Ovary (tissue), 10 donors: ENCODE measurements at places on chromosomes 3 and 15. TPM values are rescaled to one million over a fixed set of nuclear protein-coding genes. Genes with fewer than 3 reads are reported as not detected.
A peak's percentile ranks its signal among the peaks of the same experiment; 100 is the strongest.

DNA sequence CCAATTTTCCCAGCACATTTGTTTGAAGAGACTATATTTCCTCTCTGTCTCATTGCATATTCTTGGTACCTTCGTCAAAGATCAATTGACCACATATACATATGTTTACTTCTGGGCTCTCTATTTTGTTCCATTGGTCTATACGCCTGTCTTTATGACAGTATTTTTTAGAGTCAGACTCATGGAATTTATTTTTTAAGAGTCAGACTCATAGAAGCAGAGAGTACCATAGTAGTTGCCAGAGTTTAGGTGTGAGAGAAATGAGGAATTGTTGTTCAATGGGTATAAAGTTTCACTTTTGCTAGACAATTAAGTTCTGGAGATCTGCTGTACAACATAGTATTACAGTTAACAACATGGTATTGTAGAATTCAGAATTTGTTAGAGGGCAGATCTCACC, 27.1 kb downstream of the PLA2G4F start:
- no peak for DNase-seq

GRCh38 chr3:185272033-185272432, 18.2 kb upstream of the EHHADH start:
- DNase-seq, result no peak

DNA sequence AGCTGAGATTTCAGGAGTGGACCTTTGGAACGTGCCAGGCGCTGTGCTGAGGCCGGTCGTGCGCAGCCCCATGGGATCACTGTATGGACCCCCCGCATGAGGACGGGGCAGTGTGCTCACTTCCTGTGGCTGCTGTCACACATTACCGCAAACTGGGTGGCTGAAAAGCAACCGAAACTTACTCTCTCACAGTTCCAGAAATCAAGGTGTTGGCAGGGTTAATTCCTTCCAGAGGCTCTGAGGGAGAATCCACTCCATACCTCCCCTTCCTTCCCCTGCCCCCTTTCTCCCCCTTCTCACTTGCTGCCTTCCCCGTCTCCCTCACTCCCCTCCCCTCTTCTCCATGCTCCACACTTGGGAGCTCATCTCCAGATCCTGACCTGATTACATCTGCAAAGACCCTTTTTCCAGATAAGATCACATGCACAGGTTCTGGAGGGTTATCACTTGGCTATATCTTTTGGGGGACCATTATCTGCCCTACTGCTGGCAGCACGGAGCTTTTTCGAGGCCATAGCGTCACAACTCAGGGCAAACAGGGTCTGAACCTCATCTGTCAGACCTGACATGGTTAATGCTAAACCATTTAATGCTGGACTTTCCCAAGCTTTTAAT, 41.2 kb downstream of the KLF13 start:
- no peak for DNase-seq

- DNase-seq, result no peak
Measured at GRCh38 chr15:96408591-96409183, 78.2 kb downstream of the NR2F2 start.

DNA sequence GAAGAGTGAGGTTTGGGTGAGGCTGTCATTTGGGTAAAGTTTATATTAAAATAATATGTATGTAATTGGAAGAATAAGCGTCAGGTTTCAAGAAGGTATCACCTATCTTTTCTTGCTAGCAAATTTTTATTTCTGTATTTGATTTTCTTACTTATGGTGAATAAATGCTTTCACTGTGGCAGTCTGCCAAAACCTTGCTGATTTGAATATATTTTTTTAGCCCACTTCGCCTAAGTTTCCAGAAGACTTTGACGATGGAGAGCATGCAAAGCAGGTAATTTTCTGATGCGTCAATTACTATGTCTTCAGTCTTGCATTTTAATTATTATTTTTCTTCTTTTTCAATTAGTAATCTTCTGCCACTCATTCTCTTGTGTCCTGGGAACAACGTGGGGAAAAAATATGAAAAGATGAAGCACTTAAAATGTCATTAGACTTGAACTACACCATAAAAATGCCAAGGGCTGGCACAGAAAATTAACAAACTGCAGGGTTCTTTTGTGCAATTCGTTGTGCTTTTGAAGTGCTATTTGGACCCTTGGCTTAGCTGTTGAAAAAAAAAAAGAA, 40.4 kb downstream of the SRP14 start:
- DNase-seq, result no peak

GRCh38 chr15:100771746-100772145, 107.9 kb upstream of the ALDH1A3 start:
- no peak for DNase-seq

GRCh38 chr15:67920524-67921240, 80.8 kb upstream of the RNU6-1 start:
- no peak for DNase-seq

DNA sequence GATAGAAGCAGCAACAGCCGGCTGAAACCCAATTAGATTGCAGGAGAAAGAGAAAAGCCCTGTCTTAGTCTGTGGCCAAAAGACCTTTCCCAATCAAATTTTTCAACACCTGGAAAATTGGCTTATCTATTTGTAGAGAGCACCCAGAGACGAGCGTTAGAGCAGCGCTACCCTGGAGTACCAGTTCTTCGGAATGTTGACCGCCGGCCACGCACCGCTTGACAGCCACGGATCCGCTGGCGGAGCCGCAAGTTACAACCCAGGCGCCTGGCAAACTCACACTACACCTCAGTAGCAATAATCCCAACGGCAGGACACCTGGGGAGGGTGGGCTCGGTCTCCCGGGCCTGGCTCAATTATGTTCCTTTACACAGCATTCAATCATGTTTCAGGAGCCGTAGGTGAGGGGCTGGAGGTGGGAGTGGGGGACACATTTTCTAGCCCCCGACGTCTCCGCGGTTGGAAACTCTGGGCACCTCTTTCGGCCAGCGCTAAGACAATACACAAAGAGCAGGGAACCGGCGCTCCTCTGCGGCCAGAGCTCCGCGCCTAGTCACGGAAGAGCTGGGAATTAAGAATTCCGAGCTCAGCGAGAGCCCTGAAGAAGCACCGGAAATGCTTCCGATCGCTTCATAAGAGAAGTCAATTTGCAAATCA, 1.2 kb downstream of the MB21D2 start:
- DNase-seq, result peak; percentile 48

- peak; percentile 55 for DNase-seq
Measured at GRCh38 chr3:190076601-190077394, 43.9 kb downstream of the P3H2 start.

DNA sequence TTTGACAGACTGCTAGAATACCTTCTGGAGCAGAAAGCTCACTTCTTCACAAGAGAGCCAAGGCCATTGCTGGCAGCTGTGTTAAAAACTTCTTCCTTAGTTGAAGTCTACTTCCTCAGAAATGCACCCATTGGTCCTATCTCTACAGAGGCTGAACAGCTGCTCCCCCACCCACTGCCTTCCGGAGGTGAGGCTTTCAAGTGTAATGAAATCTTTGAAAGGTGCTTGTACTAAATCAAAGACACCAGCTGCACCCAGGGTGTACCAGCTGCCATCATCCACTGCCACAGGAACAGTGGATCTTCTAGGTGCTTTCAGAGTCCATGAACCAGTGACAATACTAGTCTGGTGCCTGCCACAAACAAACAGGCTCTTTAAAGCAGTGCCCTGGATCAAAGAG, 26.4 kb upstream of the HERC1 start:
- no peak for DNase-seq

DNA sequence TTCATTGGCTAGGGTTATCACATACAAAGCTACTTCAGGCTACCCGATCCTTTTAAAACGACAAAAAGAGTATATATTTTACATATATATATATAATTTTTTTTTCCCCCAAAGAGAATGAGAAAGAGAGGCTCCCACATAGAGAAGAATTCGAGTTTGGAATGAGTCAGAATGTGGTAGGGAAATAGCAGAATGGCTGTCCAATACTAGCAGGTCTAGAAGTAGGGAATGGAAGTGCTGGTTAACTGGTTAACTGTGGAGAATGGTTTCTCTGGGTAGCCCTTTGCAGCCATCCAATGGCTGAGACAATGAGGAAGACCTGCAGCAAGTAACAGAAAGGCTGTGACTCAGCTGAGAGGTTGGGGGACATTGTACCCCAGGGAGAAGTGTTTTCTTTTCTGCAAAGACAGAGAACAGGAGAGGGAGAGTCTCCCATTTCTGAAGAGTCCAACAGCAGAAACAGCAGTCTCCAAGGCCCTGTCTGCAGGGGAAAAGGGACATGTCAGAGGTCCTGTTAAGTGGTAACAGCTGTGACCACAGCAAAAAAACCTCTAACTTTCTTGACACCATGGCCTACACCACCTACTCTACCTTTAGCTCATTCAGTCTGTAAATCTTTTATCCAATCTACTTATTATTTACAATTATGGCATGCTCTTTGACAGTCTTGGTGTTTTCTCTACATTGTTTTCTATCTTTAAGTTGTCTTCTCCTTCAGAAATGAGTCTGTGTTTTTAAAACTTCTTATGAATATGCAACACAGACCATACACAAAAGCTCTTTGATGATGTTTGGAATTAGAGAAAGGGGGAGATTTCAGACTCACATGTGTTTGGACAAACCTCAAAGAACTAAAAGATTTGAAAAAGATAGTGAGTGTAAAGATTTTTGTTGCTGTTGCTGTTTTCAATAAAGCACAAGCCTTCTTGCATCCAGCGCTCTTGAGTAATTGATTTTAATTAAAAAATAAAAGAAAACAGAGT, 116.1 kb upstream of the SLC7A14 start:
- DNase-seq, result no peak

- DNase-seq, result no peak
Measured at GRCh38 chr3:49793486-49794085, 6.1 kb downstream of the CDHR4 start.

- no peak for DNase-seq
Measured at GRCh38 chr3:29067007-29067406, 213.9 kb upstream of the RBMS3 start.

DNA sequence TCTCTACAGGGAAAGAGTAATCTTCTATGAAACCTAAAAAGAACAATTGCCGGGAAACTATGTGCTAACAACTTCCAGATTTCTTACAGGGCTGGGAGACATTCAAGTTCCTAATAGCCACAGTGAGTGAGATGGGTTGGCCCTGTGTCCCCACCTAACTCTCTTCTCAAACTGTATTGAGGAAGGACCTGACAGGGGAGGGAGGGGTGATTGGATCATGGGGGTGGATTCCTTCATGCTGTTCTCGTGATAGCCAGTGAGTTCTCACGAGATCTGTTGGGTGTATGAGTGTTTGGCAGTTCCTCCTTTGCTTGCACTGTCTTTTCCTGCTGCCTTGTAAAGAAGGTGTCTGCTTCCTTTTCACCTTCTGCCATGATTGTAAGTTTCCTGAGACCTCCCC, 958.7 kb downstream of the AGBL1 start:
- no peak for DNase-seq

DNA sequence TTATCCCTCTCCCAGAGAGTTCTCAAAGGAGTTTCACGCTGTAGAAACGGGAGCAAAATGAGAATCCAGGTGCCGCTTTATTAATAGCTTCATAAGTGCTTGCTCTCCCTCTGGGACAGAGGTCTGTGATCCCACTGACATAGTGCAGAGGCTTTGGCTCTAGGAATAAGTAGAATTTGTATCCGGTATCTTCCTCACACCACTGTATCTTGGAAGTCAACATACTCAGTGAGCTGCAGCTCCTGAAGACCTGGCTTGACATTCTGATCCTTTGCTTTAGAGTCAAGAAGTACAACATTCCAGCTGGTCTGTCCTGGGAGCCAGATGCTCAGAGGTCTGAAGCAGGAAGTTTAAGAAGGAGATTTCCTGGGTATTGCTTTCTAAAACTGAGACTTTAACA, 323.0 kb downstream of the LPP start:
- DNase-seq, result no peak

GRCh38 chr15:77528968-77529319, 103.8 kb downstream of the LINGO1 start:
- peak; percentile 68 for DNase-seq

- DNase-seq, result no peak
Measured at GRCh38 chr15:77840991-77841775, 208.5 kb upstream of the LINGO1 start.

DNA sequence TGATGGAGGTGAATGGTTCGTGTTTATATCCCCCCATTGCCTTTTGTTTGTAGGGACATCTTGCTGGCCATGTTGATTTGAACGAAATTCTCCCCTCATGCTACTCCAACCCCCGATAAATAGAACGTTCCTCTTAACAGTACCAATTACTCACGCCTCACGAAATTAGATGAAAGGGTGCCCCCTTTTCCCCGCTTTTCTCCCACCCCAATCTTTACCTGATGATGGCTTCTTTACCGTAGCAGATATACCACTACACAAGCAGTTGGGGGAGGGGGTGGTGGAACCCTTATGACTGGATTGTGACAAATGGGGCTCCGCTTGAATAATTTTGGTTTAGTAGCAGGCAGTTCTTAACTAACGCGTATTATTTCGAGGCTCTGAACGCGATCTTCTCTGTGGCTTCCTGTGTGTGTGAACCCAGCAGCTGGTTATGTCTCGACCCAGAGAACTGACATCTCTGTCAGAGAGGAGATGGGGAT, 1.1 kb downstream of the PIAS1 start:
- no peak for DNase-seq

- no peak for DNase-seq
Measured at GRCh38 chr15:50906954-50907600, 1.4 kb upstream of the AP4E1 start.

DNA sequence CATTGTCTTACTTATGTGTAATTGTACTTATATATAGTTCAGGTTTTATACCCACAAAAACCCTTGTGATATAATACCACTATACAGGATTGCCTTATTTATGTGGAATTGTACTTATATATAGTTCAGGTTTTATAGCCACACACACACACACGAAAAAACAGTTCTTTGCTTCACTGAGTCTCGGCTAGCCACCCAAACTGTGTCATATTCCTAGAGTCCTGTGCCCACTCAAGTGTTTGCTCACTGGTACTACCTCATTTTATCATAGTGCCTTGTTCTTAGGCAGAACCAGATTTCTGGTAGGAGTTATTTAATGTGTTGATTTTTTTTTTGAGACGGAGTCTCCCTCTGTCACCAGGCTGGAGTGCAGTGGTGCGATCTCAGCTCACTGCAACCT, 12.5 kb downstream of the RASA2 start:
- no peak for DNase-seq

DNA sequence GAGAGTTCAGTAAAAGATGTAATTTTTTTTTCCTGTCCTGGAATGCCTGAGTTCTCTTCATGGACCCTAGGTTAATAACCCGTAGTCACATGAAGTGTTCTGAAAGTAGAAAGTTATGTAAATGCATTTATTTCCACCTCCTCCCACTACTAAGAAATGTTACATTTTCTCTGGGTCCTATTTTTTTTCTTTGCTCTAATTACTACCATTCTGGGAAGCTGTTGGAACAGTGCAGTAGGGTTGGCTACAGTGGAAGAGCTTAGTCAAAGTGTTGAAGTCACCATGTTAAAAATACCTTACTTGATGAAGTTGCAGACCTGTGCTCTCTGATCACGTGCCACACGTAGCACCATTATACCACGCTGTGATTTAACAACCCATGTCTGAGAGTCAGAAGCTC, 153.8 kb upstream of the TSC22D2 start:
- DNase-seq, result no peak

- no peak for DNase-seq
Measured at GRCh38 chr15:42082141-42082540, 12.2 kb downstream of the PLA2G4D start.

- DNase-seq, result no peak
Measured at GRCh38 chr3:18837137-18837755, 311.1 kb upstream of the KCNH8 start.

STRC gene
- 0.89 TPM for total RNA-seq

MCTP2 gene
- total RNA-seq, result 6.0 TPM

ZNF445 gene
- total RNA-seq, result 25.9 TPM

GNB4 gene
- total RNA-seq, result 11.6 TPM

CILP gene
- total RNA-seq, result 4.6 TPM

GADL1 gene
- total RNA-seq, result not detected

ALG3 gene
- 31.6 TPM for total RNA-seq

SLC49A4 gene
- 17.8 TPM for total RNA-seq

GPR62 gene
- total RNA-seq, result 0.51 TPM

COL7A1 gene
- total RNA-seq, result 9.4 TPM

FMN1 gene
- 16.9 TPM for total RNA-seq

LACTB gene
- 8.1 TPM for total RNA-seq
